ENCODE measurements at places on chromosomes 13 and 19. TPM values are rescaled to one million over a fixed set of nuclear protein-coding genes. Genes with fewer than 3 reads are reported as not detected.

DNA sequence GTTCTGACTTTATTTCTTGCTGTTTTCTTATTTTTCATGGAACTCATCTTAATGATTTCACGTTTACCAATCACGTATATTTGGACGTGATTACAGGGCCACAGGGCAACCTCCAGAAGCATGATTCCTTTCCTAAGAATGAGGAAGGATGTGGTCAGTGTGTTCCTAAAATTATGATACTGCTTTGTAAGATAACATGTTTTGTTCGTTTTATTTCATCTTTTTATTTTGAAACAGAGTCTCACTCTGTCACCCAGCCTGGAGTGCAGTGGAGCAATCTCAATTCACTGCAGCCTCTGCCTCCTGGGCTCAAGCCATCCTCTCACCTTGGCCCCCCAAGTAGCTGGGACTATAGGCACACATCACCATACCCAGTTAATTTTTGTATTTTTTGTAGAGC, 24.8 kb upstream of the LAIR1 start:
- H3K27me3 ChIP-seq = peaks cover 12% of the 10 kb centered on the region
- no peak overlapping the region for H3K27ac ChIP-seq
- H3K4me3 ChIP-seq = no peak overlapping the region
- DNase-seq = no peak

- H3K27me3 ChIP-seq = no peaks in the 10 kb centered on the region
- no peak overlapping the region for H3K4me3 ChIP-seq
- no peak overlapping the region for H3K27ac ChIP-seq
Measured at GRCh38 chr19:13981988-13982501, 24.1 kb downstream of the RFX1 start.

BST2 gene
- total RNA-seq = 116 TPM

DNA sequence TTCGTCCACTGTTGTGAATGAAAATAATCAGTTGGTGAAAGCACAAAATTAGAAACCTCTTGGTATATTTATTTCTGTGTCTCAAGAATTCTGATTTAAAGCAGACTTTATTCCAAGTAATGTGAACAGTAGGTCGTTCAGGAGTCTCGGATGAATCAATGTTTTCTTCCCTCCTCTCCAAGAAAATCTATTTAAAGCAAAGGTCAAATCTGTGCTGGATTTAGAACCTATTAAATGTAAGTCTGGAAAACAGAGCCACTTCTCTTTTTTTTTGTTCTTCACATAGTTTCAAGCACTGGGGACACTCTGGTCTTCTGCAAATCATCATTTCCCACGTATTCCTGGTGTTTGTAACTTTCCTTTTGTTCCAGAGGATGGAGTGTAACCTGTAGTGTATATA, 312.7 kb downstream of the ATP8A2 start:
- no peaks in the 10 kb centered on the region for H3K36me3 ChIP-seq
- peaks cover 6% of the 10 kb centered on the region for H3K27me3 ChIP-seq
- H3K27ac ChIP-seq = no peak overlapping the region
- no peaks in the 10 kb centered on the region for H3K4me1 ChIP-seq
- no peak for DNase-seq

DNA sequence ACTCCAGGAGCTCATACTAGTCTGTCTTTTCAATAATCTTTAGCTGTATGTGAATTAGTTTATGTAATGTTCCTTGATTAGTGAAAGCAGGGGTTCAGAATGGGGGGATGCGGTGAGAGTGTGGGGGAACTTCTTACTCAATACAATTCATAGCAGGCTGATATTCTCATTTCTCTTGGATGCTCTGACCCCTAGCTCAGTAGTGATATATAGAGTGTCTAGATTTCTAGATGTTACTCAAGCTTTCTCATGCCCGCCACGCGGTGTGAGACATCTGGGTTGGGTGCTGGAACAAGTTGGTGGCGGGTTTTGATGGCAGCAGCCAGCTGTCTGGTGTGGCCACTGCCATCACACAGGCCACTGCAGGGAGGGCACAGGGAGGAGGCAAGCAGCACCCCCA, 39.3 kb upstream of the FLT1 start:
- no peaks in the 10 kb centered on the region for H3K4me1 ChIP-seq
- H3K27ac ChIP-seq = no peak overlapping the region
- no peak for DNase-seq
- H3K27me3 ChIP-seq = peaks cover 18% of the 10 kb centered on the region
- H3K36me3 ChIP-seq = no peaks in the 10 kb centered on the region

- no peaks in the 10 kb centered on the region for H3K27me3 ChIP-seq
- no peaks in the 10 kb centered on the region for H3K36me3 ChIP-seq
- H3K4me1 ChIP-seq = no peaks in the 10 kb centered on the region
- H3K4me3 ChIP-seq = no peak overlapping the region
Measured at GRCh38 chr13:108760129-108760528, 130.7 kb downstream of the MYO16 start.

GRCh38 chr13:99895444-99896368, 75.9 kb downstream of the ZIC5 start:
- H3K4me1 ChIP-seq = no peaks in the 10 kb centered on the region
- peaks cover 68% of the 10 kb centered on the region for H3K27me3 ChIP-seq

- peaks cover 54% of the 10 kb centered on the region for H3K4me1 ChIP-seq
- peak overlapping the region; percentile 39 for H3K27ac ChIP-seq
- H3K4me3 ChIP-seq = no peak overlapping the region
- H3K27me3 ChIP-seq = no peaks in the 10 kb centered on the region
Measured at GRCh38 chr19:46924874-46925547, 64.2 kb downstream of the ARHGAP35 start.

GARRE1 gene
- total RNA-seq = 34.7 TPM

CDX2 gene
- total RNA-seq = not detected
